ENCODE measurements at places on chromosomes 2 and 18. TPM values are rescaled to one million over a fixed set of nuclear protein-coding genes. Genes with fewer than 3 reads are reported as not detected.

- DNase-seq, result no peak
- no peaks in the 10 kb centered on the region for H3K36me3 ChIP-seq
- H3K4me1 ChIP-seq, result peaks cover 23% of the 10 kb centered on the region
- no peaks in the 10 kb centered on the region for H3K27me3 ChIP-seq
Observed at GRCh38 chr2:18753722-18754121, 164.4 kb upstream of the NT5C1B start.

UPP2 gene
- not detected for polyA plus RNA-seq

TOGARAM2 gene
- 6.1 TPM for polyA plus RNA-seq

- no peak overlapping the region for H3K27ac ChIP-seq
- no peak overlapping the region for H3K4me3 ChIP-seq
- H3K27me3 ChIP-seq, result no peaks in the 10 kb centered on the region
Observed at GRCh38 chr2:129764376-129765325, 214.8 kb upstream of the RAB6C start.

- no peak overlapping the region for H3K27ac ChIP-seq
- no peaks in the 10 kb centered on the region for H3K4me1 ChIP-seq
- no peak overlapping the region for H3K4me3 ChIP-seq
- no peak for DNase-seq
- H3K36me3 ChIP-seq, result peaks cover 94% of the 10 kb centered on the region
Observed at GRCh38 chr2:113724010-113724409, 32.4 kb downstream of the SLC35F5 start.

LRRC30 gene
- 5.6 TPM for polyA plus RNA-seq

DNA sequence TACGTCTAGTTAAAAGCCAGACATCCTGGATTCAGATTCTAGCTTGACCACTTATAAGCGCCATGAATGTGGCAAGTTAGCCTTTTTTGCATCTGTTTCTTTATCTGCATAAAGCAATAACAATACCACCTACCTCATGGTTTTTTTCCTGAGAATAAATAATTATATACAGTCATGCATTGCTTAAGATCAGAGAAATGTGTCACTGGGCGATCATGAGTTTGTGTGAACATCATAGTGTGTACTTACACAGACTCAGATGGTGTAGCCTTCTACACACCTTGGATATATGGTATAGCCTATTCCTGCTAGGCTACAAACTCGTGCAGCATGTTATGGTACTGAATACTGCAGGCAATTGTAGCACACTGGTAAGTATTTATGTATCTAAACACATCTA, 84.7 kb upstream of the PELI1 start:
- no peaks in the 10 kb centered on the region for H3K36me3 ChIP-seq
- H3K27ac ChIP-seq, result peak overlapping the region; percentile 72
- DNase-seq, result no peak
- no peaks in the 10 kb centered on the region for H3K27me3 ChIP-seq
- peak overlapping the region; percentile 67 for H3K4me3 ChIP-seq
- H3K4me1 ChIP-seq, result no peaks in the 10 kb centered on the region

DCC gene
- not detected for polyA plus RNA-seq

DNA sequence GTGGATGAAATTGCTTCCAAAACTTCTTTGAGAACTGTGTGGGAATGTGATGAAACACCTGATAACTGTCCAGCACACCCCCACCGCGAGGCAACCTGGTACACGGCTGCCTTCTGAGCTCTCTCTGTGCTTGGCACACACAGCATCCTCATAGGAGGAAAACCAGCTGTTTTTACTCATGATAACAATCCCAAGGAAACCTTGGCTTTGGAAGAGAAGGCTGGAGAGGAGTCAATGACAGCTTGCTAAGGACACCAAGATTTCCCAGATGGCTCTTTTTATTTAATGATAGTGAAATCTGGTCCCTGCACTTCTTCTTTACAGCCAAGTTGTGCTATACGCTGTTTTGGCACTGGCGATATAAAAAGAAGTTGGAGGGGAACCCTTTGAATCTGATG, 232.5 kb upstream of the FN1 start:
- peak; percentile 22 for DNase-seq
- peaks cover 6% of the 10 kb centered on the region for H3K27me3 ChIP-seq
- H3K4me3 ChIP-seq, result no peak overlapping the region
- H3K36me3 ChIP-seq, result no peaks in the 10 kb centered on the region
- no peak overlapping the region for H3K27ac ChIP-seq

- peaks cover 3% of the 10 kb centered on the region for H3K4me1 ChIP-seq
- no peaks in the 10 kb centered on the region for H3K27me3 ChIP-seq
- H3K36me3 ChIP-seq, result peaks cover 4% of the 10 kb centered on the region
Observed at GRCh38 chr18:46830633-46831032, 73.8 kb upstream of the ST8SIA5 start.

GRCh38 chr2:223815884-223816570, 21.4 kb downstream of the AP1S3 start:
- no peak overlapping the region for H3K27ac ChIP-seq
- H3K27me3 ChIP-seq, result no peaks in the 10 kb centered on the region
- H3K36me3 ChIP-seq, result no peaks in the 10 kb centered on the region
- H3K4me1 ChIP-seq, result no peaks in the 10 kb centered on the region
- no peak overlapping the region for H3K4me3 ChIP-seq

CPLX4 gene
- polyA plus RNA-seq, result not detected

GPR155 gene
- polyA plus RNA-seq, result 4.9 TPM

- H3K36me3 ChIP-seq, result no peaks in the 10 kb centered on the region
- no peak for DNase-seq
- no peaks in the 10 kb centered on the region for H3K27me3 ChIP-seq
- H3K4me3 ChIP-seq, result no peak overlapping the region
Observed at GRCh38 chr2:199197448-199197847, 260.3 kb downstream of the SATB2 start.

DNA sequence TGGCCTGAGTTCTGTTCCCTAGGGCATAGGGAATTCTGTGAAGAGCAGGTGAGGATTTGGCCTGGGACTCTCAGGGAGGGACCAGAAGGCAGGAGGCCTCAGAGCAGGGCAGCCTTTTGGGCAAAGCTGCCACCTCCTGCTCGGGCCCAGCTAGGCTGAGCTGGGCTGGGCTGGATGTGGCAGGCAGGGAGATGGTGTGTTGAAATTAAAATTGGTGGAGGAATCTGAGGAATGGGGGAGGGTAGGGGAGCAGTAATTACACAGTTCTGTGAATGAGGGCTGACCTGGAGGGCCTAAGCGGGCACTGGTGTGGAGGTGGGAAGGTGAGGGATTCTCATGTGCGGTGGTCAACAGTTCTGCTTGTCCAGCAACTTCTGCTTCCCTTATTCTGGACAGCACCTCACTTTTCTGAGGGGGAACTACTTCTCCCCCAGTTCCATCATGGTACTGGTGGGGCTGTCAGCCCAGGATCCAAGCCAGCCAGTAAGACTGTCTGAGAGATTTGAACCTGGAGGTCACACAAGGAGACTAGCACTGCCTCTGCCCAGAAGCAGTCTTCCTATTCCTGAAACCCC, 22.0 kb upstream of the ASPRV1 start:
- H3K36me3 ChIP-seq, result no peaks in the 10 kb centered on the region
- H3K27me3 ChIP-seq, result no peaks in the 10 kb centered on the region
- no peaks in the 10 kb centered on the region for H3K4me1 ChIP-seq

- no peaks in the 10 kb centered on the region for H3K36me3 ChIP-seq
- no peak overlapping the region for H3K27ac ChIP-seq
- no peak overlapping the region for H3K4me3 ChIP-seq
- peaks cover 2% of the 10 kb centered on the region for H3K27me3 ChIP-seq
- DNase-seq, result no peak
Observed at GRCh38 chr2:8694737-8695136, 12.9 kb downstream of the ID2 start.

PLEK gene
- polyA plus RNA-seq, result 1.2 TPM

CGREF1 gene
- polyA plus RNA-seq, result 7.9 TPM

GRCh38 chr2:132415915-132416722, 486 bp upstream of the GPR39 start:
- H3K27me3 ChIP-seq, result no peaks in the 10 kb centered on the region
- H3K4me1 ChIP-seq, result peaks cover 13% of the 10 kb centered on the region
- H3K4me3 ChIP-seq, result peak overlapping the region; percentile 69
- H3K36me3 ChIP-seq, result no peaks in the 10 kb centered on the region

- no peak for DNase-seq
- no peaks in the 10 kb centered on the region for H3K27me3 ChIP-seq
- H3K27ac ChIP-seq, result no peak overlapping the region
- no peaks in the 10 kb centered on the region for H3K4me1 ChIP-seq
Observed at GRCh38 chr2:30823452-30823851, 16.2 kb upstream of the CAPN13 start.

DNA sequence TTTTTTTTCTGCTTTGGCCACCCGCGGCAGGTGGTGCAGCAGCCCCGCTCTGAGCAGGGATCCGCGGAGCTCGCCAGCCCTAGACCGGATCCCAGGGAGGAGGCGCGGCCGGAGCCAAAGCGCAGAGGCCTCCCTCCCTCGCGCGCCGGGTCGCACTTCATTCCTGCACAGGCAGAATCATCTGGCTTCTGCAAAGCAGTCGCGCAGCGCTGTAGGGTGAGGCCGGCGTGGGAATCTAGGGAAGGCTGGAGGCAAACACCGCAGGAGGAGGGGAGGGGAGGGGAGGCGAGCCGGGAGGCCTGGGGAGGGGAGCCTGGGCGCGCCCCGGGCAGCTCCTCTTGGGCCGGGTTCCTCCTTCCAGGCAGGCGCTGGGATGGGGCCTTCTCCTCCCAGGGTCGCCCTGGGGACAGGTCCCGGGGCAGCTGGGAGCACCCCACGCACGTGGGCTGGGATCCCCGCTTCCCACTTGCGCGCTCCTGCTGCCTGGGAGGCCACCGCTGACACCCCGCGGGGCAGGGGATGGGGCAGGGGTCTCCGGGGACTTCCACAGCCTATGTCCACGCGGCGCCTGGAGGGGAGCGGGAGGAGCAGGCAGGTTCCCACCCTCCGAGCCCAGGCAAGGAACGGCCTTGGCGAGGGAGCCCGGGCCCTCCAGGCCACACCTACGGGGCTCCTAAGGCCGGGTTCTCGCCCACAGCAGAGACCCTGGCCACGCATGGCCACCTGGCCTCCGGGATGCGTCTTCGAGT, 45.0 kb downstream of the MBP start:
- H3K4me3 ChIP-seq, result peak overlapping the region; percentile 65
- H3K27ac ChIP-seq, result peak overlapping the region; percentile 88
- peak; percentile 64 for DNase-seq
- H3K27me3 ChIP-seq, result no peaks in the 10 kb centered on the region

DNA sequence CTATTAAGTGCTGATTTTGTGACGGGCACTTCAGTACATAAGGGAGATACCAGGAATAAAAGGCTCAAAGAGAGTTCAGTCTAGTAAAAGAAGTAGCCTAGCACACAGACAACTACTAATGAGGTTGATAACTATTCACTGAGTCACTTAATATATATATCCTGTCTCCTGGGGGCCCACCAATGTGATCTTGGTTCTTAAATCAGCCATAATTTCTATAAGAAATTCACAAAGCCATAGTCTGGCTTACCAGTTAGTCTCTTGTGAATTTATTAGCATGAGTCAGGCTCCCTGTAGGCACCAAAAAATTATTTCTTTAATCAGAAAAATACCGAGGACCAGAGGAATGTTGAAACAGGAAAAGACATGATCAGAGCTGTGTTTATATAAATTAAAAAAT, 10.4 kb downstream of the KCNE4 start:
- H3K27ac ChIP-seq, result no peak overlapping the region
- no peak for DNase-seq
- H3K4me3 ChIP-seq, result no peak overlapping the region
- H3K36me3 ChIP-seq, result no peaks in the 10 kb centered on the region
- H3K27me3 ChIP-seq, result no peaks in the 10 kb centered on the region
- no peaks in the 10 kb centered on the region for H3K4me1 ChIP-seq

- no peak for DNase-seq
- no peak overlapping the region for H3K4me3 ChIP-seq
- no peaks in the 10 kb centered on the region for H3K36me3 ChIP-seq
- H3K27me3 ChIP-seq, result no peaks in the 10 kb centered on the region
Observed at GRCh38 chr2:158098178-158098577, 3.5 kb upstream of the UPP2 start.

DNA sequence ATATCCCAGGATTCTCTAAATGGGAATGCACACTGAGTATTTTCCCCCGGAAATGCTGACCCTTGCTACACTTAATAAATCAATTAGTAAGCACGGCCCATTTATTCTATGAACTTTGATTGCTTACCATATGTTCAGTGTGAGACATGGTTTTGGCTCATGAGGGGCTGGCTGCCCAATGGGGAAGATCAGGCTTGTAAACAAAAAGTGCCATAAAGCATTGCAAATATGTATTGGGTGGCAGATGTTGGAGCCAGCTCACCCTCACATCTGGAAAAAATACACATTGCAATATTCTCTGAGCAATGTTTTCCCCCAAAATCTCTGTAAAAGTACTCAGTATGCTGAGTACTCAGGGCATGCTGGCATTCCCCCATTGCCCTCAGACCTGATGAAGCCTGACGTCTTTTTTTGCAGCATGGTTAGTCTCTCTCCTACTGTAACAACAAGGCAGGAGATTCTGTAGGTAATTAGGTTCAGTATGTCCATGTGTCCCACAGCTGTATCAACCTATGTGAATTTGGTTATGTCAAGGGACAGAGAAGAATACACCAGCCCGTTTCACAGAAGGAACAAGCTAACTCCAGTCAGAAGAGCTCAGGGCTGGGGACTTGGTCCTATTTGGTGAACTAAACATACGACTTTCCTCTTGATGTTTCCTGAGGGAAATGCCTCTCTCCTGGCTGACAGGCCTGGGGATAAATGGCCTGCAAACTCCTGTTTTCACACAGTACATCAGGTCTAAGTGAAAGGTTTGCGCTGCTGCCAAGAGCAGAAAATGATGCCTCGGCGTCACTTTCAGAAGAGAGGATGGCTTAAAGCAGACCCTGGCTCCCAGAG, 202.4 kb downstream of the INSIG2 start:
- no peak overlapping the region for H3K27ac ChIP-seq
- DNase-seq, result no peak
- no peak overlapping the region for H3K4me3 ChIP-seq
- H3K4me1 ChIP-seq, result no peaks in the 10 kb centered on the region
- H3K27me3 ChIP-seq, result no peaks in the 10 kb centered on the region

MAP3K19 gene
- not detected for polyA plus RNA-seq

- no peak for DNase-seq
- no peak overlapping the region for H3K27ac ChIP-seq
- H3K4me3 ChIP-seq, result no peak overlapping the region
- H3K36me3 ChIP-seq, result peaks cover 22% of the 10 kb centered on the region
Observed at GRCh38 chr2:113910110-113910717, 20.3 kb downstream of the ACTR3 start.

DNA sequence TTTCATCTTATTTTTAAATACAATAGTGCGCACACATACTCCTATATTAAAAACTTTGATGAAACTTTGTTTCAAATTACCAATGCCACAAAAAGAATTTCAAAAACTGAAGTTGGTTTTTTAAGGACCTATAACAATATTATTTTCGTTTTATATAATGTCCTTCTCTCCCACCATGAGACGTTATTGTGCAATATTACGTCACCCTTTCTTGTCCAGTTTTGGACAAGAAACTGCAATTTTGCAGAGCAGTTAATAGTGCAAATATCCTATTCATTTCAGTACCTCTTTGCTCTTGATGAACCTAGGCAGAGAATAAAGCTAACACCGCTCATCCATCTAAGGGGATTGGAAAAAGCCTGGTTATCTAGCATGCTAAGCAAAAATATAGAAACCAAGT, 9.7 kb upstream of the ZNF516 start:
- no peaks in the 10 kb centered on the region for H3K4me1 ChIP-seq
- no peak for DNase-seq
- H3K36me3 ChIP-seq, result no peaks in the 10 kb centered on the region
- H3K4me3 ChIP-seq, result no peak overlapping the region

MRO gene
- 0.82 TPM for polyA plus RNA-seq
